Thoracic aorta (tissue), 2 donors: ENCODE measurements at places on chromosomes 5 and 9. TPM values are rescaled to one million over a fixed set of nuclear protein-coding genes. Genes with fewer than 3 reads are reported as not detected.

DNA sequence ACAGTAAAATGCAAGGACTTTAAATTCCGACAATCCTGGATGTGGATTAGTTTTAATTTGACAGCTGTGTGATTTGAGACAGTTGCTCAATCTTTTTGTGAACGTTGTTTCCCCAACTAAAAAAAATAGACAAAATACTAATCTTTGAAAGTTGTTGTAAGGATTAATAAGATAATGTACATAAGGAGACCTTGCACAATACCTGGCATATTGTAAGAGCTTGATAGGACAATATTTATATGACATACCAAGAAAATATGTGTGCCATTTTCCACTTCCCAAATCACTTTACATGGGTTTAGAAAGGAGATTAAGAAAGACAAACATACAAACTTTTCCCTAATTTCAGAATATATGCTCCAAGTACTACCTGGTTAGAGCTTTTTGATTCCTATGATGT lies 25.3 kb downstream of the ARRDC3 start:
- no peak overlapping the region for H3K27ac ChIP-seq
- DNase-seq, result no peak
- no peaks in the 10 kb centered on the region for H3K36me3 ChIP-seq
- no peaks in the 10 kb centered on the region for H3K27me3 ChIP-seq
- H3K4me3 ChIP-seq, result no peak overlapping the region
- H3K4me1 ChIP-seq, result no peaks in the 10 kb centered on the region

- no peaks in the 10 kb centered on the region for H3K27me3 ChIP-seq
- H3K27ac ChIP-seq, result peak overlapping the region; percentile 47
- no peak for DNase-seq
- H3K36me3 ChIP-seq, result no peaks in the 10 kb centered on the region
- no peak overlapping the region for H3K4me3 ChIP-seq
Observed at GRCh38 chr5:160271396-160271795, 41.0 kb downstream of the CCNJL start.

- H3K4me1 ChIP-seq, result no peaks in the 10 kb centered on the region
- H3K27ac ChIP-seq, result no peak overlapping the region
- no peak overlapping the region for H3K4me3 ChIP-seq
- H3K36me3 ChIP-seq, result no peaks in the 10 kb centered on the region
Observed at GRCh38 chr9:23307731-23308513, 518.1 kb downstream of the ELAVL2 start.

- H3K27ac ChIP-seq, result peak overlapping the region; percentile 51
- DNase-seq, result no peak
- H3K4me1 ChIP-seq, result peaks cover 49% of the 10 kb centered on the region
- H3K36me3 ChIP-seq, result no peaks in the 10 kb centered on the region
Observed at GRCh38 chr5:159021136-159021900, 78.4 kb downstream of the EBF1 start.

CCDC152 gene
- total RNA-seq, result 0.81 TPM

- no peaks in the 10 kb centered on the region for H3K27me3 ChIP-seq
- H3K27ac ChIP-seq, result no peak overlapping the region
- H3K36me3 ChIP-seq, result peaks cover 9% of the 10 kb centered on the region
- DNase-seq, result no peak
- no peak overlapping the region for H3K4me3 ChIP-seq
Observed at GRCh38 chr9:122286764-122287163, 22.1 kb downstream of the MRRF start.

PCDHGA3 gene
- 9.1 TPM for total RNA-seq

DNA sequence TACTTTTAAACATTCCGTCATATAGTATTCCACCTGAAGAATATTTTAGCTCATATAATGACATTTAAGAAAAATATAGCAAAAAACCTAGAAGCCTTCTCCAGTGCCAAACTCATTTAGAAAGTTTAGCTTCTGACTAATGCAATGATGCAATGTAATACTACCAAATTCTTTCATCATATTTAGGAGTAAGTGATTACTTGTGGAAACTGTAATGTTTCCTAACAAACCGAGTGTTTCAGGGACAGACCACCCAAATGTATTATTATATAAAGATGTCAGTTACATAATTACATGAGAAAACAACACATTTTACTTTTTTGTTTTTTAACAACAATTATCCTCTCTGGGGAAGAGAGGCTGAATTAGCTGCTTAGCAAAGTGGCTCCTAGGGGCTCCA lies 316.2 kb downstream of the ARL15 start:
- no peaks in the 10 kb centered on the region for H3K4me1 ChIP-seq
- no peaks in the 10 kb centered on the region for H3K27me3 ChIP-seq
- H3K4me3 ChIP-seq, result no peak overlapping the region
- H3K36me3 ChIP-seq, result no peaks in the 10 kb centered on the region

CENPK gene
- 0.42 TPM for total RNA-seq

- H3K27me3 ChIP-seq, result no peaks in the 10 kb centered on the region
- no peaks in the 10 kb centered on the region for H3K36me3 ChIP-seq
- DNase-seq, result no peak
- no peak overlapping the region for H3K4me3 ChIP-seq
- peaks cover 9% of the 10 kb centered on the region for H3K4me1 ChIP-seq
Observed at GRCh38 chr9:125376261-125377226, 114.9 kb downstream of the GAPVD1 start.
